ENCODE measurements at places on chromosomes 3 and 15. TPM values are rescaled to one million over a fixed set of nuclear protein-coding genes. Genes with fewer than 3 reads are reported as not detected.

The NUP210 gene
- total RNA-seq, result 194 TPM

The COL6A5 gene
- total RNA-seq, result not detected

DNA sequence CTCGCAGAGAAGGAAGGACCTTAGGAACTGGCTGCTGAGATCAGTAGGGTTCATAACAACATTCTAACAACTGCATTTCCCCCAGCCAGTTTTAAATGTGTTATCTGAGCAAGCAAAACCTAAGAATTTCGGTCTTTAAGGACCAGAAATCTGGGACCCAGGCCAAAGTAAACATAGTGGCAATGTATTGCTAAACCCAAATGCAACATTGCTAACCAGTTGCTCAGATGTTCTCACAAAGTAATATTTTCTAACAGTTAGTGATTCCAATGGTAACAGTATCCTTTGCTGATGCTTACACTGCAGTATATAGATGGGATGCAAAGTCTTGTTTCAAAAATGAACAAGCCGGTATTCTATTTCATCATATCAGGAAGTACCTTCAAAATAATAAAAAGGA is 254.3 kb downstream of the RYR3 start:
- H3K4me3 ChIP-seq, result no peak overlapping the region
- no peaks in the 10 kb centered on the region for H3K27me3 ChIP-seq
- no peaks in the 10 kb centered on the region for H3K4me1 ChIP-seq
- no peak for DNase-seq

DNA sequence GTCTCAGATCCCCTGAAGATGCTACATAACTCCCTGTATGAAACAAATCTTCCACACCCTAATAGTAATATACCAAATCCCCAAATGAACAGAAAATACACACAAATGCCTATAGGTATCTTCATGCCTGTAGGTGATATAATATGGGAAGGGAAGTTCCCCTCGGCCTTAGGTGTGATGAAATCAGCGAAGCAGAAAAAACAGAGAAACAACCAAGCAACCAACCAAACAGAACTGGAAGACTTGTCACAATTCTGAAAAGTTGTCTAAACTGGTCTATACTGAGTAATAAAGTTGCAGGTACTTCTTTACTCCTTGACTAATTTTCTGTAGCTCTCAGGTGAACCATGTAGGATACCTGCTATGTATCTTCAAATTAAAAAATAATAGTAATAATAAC is 82.2 kb upstream of the SATB1 start:
- H3K36me3 ChIP-seq, result no peaks in the 10 kb centered on the region
- no peak for DNase-seq

GRCh38 chr15:87245592-87245991 is 1010.9 kb downstream of the NTRK3 start:
- no peaks in the 10 kb centered on the region for H3K36me3 ChIP-seq
- H3K27me3 ChIP-seq, result no peaks in the 10 kb centered on the region
- H3K4me1 ChIP-seq, result no peaks in the 10 kb centered on the region
- H3K27ac ChIP-seq, result no peak overlapping the region
- no peak overlapping the region for H3K4me3 ChIP-seq
- no peak for DNase-seq

- H3K36me3 ChIP-seq, result no peaks in the 10 kb centered on the region
- DNase-seq, result no peak
- H3K4me3 ChIP-seq, result no peak overlapping the region
- no peak overlapping the region for H3K27ac ChIP-seq
- H3K4me1 ChIP-seq, result no peaks in the 10 kb centered on the region
- H3K27me3 ChIP-seq, result no peaks in the 10 kb centered on the region
Measured at GRCh38 chr15:94703596-94703995, 472.2 kb downstream of the MCTP2 start.

DNA sequence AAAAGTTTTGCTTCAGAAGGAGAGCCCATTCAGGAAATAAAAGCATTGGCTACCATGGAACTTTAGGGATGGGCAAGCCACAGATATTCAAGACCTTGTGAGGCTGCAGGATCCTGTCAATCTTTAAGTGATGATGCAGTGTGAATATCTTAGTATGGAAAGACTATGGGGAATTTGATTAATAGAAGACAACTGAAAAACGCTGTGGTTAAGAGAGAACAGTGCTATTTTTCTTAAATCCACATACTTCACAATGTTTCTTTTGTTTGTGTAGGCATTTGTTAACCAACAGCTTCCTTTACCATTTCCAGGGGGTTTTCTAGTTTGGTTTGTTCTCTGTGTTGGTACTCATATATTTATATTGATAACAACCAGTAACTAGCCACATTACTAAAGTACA is 90.3 kb downstream of the TMEM212 start:
- DNase-seq, result no peak
- no peaks in the 10 kb centered on the region for H3K36me3 ChIP-seq
- H3K4me1 ChIP-seq, result no peaks in the 10 kb centered on the region
- H3K27ac ChIP-seq, result no peak overlapping the region
- H3K4me3 ChIP-seq, result no peak overlapping the region

GRCh38 chr15:90891346-90891949 is 7.1 kb downstream of the FES start:
- no peaks in the 10 kb centered on the region for H3K27me3 ChIP-seq
- H3K4me3 ChIP-seq, result no peak overlapping the region
- no peak overlapping the region for H3K27ac ChIP-seq
- peaks cover 23% of the 10 kb centered on the region for H3K4me1 ChIP-seq
- no peak for DNase-seq

DNA sequence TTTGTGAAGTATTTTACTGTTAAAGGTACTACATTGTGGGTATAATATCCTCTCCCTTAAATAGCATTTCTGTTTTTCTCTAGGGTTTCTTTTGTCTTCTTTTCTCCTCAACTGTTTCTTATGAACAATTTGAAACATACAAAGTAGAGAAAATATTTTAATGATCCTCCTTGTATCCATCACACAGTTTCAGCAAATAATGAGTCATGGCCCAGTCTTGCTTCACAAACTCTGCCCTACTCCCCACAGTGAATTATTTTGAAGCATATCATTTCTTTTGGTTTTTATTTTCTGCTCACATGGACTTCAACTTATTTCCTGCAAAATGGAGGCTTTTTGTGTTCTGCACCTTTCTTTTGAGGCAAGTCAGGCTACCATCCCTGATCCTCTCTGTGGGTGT is 6.1 kb upstream of the SCAANT1 start:
- no peak overlapping the region for H3K4me3 ChIP-seq
- H3K27ac ChIP-seq, result no peak overlapping the region
- H3K27me3 ChIP-seq, result no peaks in the 10 kb centered on the region
- H3K36me3 ChIP-seq, result peaks cover 31% of the 10 kb centered on the region
